ENCODE measurements at places on chromosomes 5 and 9.

DNA sequence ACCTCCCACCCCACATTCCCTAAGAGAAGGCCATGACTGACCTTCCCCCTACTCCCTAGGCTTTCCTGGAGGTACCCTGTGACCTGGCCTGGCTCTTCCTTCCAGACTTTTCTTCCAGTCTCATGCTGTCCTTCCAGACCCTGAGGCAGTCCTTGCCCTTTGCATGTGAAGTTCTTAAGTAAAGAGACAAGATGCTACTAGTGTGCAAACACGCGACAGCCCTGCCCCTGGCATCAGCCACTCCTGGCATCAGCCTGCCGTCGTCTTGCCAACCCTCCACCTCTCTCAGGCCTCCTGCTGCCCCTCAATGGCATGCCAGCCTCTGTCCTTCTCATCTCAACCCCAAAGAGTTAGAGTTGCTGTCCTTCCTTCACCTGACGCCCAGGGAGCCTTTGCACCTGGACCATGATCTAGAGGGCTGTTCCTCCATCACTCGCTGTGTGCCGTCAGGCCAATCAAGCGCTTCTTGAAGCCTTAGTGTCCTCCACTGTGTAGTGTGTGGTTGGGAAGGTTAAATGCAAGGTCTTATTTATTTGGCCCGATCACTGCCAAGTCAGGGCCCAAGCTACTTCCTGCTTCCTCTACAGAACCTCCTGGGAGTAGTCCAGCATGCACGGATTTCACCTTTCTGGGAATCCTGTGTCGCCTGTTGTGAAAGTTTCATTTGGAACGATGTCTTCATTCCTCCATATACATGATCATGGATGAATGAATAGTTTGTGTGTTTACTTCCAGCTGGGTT lies 61.9 kb downstream of the WWC1 start:
- DNase-seq: no peak

DNA sequence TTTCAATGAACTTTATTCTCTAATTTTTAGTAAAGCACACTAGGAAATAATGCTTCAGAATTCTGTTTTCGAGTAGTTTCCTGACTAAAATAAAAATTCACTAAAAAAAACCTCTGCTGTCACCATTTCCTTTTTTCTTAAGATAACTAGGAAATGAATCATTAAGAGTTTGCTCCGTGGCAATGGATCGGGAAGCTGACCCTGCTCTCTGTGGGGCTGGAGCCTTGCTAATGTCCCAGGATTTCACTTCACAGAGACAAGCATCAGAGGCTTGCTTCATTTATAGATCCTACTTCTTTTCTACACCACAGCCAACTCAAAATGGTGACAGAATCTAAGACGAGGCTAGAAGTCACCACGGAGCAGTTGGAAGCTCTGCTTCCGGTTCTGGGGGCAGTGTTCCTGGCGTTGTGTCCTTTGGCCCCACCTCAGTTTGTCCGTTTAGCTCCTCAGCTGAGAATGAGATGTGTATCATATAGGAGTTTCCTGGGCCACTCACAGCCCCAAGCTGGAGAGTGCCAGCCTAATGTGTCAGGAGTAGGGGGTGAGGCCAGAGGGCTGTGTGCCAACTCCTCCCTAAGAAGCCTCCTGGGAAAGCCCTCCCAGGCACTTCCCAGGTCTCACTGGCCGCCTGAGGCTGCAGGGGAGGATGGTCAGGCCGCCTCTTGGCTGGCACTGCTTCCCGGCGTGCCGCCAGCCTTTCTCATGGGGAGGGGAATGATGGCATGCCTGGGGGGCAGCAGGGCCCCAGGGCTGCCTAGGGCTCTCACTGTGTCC lies 19.6 kb downstream of the TENT4A start:
- DNase-seq: peak; percentile 33

- no peak for DNase-seq
Observed at GRCh38 chr9:137000177-137000930, 4.0 kb upstream of the CLIC3 start.

DNA sequence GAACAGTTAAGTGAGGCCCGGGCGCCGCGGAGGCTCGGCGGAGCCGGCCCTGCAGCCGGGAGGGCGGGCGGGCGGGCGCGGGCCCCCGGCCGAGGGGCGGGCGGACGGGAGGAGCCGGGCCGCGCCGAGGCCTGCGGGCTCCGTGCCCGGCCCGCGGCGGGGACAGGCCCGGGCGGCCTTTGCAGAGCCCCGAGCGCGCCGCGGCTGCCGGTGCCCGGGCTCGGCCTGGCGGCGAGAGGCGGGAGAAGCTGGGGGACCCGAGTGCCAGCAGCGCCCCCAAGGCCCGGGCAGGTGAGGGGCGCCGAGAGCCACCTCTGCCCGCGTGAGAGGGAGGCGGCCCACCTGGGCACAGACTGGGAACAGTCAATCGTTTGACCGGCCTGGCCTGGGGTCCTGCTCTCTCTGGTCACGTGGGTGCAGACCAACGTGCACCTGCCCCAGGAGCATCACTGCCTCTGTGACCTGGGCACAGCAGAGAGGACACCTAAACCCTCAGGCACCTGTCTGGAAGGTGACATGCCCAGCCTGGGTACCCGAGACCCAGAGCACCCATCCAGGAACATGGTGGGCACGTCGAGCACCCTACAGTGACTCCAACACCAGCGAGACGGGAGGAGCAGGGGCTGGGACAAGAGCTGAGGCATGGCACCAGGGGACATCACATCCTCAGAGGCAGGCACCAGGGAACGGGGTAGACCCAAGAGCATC lies 531 bp downstream of the MVB12B start:
- DNase-seq: peak; percentile 25

- no peak for DNase-seq
Observed at GRCh38 chr5:141872496-141873356, 5.5 kb downstream of the PCDH1 start.

- no peak for DNase-seq
Observed at GRCh38 chr9:6488395-6488794, 75.4 kb downstream of the UHRF2 start.

Measured in muscle of leg (tissue), 16 donors.